Inflammatory macrophage (primary cell): ENCODE measurements at places on chromosomes 12 and 14.

- DNase-seq: no peak
Measured at GRCh38 chr14:100775831-100776591, 49.3 kb downstream of the DLK1 start.

DNA sequence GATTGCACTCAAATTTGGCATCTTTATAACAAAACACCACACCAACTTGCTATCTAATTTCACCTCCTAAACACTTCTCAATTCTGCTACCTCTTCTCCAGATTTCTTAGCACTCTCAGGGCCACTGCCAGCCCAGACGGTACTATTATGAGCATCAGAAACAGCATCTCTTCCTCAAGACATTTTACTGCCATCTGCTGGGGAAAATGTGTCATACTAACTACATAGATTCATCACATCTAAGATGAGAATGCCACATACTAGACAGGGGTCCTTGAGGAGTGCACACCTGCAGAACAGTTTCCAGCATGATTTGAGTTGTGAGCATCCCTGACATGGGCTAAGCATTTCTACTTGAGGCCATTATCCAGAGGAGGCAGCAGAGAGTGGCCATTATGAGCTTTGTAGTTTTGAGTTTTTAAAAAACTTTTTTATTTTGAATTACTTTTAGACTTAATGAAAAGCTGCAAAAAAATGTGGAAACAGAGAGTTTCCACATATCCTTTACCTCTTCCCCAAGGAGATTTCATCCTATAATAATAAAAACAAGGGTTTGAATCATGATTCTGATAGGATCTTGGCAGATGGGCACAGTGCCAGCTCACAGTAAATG is 15.1 kb upstream of the GRIP1 start:
- DNase-seq: peak; percentile 65

DNA sequence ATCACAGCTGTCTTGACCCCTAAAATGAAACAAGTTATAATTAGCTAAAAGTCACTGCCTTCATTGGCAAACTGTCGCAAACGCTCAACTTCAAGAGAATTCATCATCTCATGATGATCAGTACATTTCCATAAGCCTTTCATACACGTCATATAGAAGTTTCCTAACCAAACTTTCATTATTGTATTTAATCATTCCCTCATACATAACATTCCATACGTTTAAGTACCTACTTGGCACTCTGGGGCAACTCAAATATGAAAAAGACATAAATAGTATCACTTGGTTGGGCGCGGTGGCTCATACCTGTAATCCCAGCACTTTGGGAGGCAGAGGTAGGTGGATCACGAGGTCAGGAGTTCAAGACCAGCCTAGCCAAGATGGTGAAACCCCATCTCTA is 12.4 kb upstream of the PPP2R5E start:
- DNase-seq: no peak

GRCh38 chr12:58657190-58657589 is 263.1 kb downstream of the LRIG3 start:
- DNase-seq: no peak

DNA sequence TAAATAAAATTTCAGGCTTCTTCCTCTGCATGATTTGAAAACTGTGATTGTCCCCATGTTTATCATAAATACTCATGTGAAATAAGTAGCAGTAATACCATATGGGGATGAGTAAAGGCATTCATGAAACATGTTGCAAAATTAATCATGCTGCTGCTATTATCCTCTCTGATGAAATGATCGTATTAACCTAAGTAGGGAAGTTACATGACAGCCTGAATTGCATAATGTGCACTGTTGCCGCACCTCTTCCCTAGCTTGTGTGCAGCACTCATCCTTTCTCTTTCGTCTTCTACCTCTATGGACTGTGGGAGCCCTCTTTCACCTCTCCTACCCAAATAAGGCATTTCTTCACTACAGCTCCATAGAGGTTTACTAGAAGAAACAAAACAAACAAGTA is 367.6 kb downstream of the SOX5 start:
- DNase-seq: no peak

GRCh38 chr12:124938587-124938986 is 24.1 kb upstream of the UBC start:
- peak; percentile 42 for DNase-seq
